ENCODE measurements at places on chromosomes 13 and 19. TPM values are rescaled to one million over a fixed set of nuclear protein-coding genes. Genes with fewer than 3 reads are reported as not detected.

The ACTL9 gene
- not detected for total RNA-seq

The RUBCNL gene
- 3.6 TPM for total RNA-seq

The ZNF534 gene
- total RNA-seq, result 0.42 TPM

The MCEMP1 gene
- total RNA-seq, result 0.34 TPM

The OR10H1 gene
- not detected for total RNA-seq

The GPR12 gene
- 0.11 TPM for total RNA-seq

The KLK4 gene
- not detected for total RNA-seq

The RNF17 gene
- not detected for total RNA-seq

- no peak overlapping the region for H3K4me3 ChIP-seq
- no peaks in the 10 kb centered on the region for H3K36me3 ChIP-seq
- H3K4me1 ChIP-seq, result no peaks in the 10 kb centered on the region
- DNase-seq, result no peak
- H3K27me3 ChIP-seq, result no peaks in the 10 kb centered on the region
Observed at GRCh38 chr13:67395577-67395976, 165.4 kb upstream of the PCDH9 start.

DNA sequence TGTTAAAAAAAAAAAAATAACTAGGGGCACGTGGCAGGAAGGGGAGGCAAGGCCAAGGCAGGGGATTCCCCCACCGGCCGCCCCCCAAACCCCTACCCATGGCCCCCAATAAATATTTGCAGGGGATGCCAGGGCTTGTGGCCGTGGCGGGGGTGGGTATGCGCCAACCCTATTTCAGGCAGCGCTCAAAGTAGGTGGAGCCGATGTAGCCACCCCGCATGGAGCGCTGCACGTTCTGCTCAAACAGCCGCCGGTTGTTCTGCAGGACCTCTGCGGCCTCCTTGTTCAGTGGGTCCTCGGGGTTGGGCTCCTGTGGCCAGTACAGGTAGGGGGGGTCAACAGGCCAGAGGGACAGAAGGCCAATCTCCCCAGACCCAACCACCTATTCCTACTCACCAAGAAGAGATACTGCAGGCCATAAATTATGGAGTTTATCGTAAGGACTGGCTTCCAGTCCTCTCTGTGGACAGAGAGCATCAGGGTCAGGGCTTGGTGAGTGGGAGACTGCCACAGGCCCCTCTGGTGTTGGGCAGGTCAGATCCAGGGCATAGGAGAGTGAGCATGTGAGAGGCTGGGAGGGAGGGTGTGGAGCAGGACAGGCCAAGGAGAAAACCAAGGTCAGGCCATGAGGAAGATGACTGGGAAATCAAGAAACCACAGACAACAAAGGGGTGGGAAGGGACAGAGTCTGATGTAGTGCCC lies 1.2 kb upstream of the CHMP2A start:
- H3K27me3 ChIP-seq, result no peaks in the 10 kb centered on the region
- peaks cover 39% of the 10 kb centered on the region for H3K36me3 ChIP-seq
- no peak for DNase-seq
- peak overlapping the region; percentile 89 for H3K4me3 ChIP-seq
- H3K27ac ChIP-seq, result peak overlapping the region; percentile 96

DNA sequence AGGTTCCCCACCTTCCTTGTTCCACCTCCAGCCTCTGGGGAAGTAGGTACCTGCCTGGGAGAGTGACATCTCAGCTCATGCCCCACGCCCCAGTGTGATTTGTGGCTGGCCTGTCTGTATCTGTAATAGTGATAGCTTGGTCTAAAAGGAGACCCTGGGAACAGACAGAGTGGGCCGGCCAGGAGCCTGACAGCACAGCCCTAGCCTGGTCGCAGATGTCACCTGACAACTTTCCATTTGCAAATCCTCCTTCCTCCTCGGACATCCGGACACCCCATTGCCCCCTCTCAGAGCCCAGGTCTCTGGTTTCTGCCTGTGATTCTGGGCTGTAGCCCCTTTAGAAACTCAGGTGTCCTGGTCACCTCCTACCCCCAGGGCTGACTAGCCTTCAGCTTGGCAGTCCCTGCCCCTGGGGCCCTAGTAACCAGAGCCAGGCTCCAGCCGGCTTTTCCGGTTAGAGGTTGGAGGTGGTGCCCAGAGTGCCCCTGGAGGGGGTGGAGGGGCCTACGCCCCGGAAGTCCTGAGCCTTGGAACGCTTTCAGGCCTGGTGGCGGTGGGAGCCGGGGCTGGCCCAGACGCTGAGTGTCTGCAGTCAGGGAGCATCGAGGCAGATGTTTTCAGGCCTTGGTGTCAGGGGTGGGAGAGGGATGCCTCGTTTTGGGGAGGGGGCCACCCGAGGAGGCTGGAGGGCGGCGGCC lies 6.5 kb downstream of the LRRC8E start:
- H3K36me3 ChIP-seq, result no peaks in the 10 kb centered on the region
- H3K27ac ChIP-seq, result no peak overlapping the region
- no peak for DNase-seq
- H3K4me1 ChIP-seq, result no peaks in the 10 kb centered on the region
- H3K4me3 ChIP-seq, result no peak overlapping the region

GRCh38 chr19:42330241-42330711 lies 4.8 kb downstream of the MEGF8 start:
- H3K4me3 ChIP-seq, result no peak overlapping the region
- H3K4me1 ChIP-seq, result peaks cover 28% of the 10 kb centered on the region
- no peak overlapping the region for H3K27ac ChIP-seq
- no peaks in the 10 kb centered on the region for H3K27me3 ChIP-seq
- no peak for DNase-seq
- H3K36me3 ChIP-seq, result no peaks in the 10 kb centered on the region

DNA sequence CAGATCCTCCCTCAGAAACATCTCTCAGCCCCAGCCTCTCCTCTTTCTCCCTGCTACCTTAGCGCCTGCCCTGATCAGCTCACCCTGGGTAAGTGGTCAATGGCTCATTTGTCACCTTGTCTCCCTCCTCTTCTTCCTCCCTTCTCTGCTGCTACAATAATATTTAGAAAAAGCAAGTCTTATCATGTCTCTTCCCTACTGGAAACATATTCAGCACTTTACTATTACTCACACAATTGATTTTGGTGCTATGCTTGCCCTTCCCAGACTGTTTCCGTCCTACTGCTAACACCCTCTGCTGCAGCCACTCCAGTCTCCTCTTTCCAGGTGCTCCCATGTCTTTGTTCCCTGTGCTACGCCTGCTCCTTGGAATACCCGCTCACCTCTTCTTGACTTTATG lies 35.8 kb downstream of the ESD start:
- peaks cover 5% of the 10 kb centered on the region for H3K4me1 ChIP-seq
- H3K36me3 ChIP-seq, result no peaks in the 10 kb centered on the region
- DNase-seq, result no peak
- no peaks in the 10 kb centered on the region for H3K27me3 ChIP-seq
- H3K4me3 ChIP-seq, result no peak overlapping the region

DNA sequence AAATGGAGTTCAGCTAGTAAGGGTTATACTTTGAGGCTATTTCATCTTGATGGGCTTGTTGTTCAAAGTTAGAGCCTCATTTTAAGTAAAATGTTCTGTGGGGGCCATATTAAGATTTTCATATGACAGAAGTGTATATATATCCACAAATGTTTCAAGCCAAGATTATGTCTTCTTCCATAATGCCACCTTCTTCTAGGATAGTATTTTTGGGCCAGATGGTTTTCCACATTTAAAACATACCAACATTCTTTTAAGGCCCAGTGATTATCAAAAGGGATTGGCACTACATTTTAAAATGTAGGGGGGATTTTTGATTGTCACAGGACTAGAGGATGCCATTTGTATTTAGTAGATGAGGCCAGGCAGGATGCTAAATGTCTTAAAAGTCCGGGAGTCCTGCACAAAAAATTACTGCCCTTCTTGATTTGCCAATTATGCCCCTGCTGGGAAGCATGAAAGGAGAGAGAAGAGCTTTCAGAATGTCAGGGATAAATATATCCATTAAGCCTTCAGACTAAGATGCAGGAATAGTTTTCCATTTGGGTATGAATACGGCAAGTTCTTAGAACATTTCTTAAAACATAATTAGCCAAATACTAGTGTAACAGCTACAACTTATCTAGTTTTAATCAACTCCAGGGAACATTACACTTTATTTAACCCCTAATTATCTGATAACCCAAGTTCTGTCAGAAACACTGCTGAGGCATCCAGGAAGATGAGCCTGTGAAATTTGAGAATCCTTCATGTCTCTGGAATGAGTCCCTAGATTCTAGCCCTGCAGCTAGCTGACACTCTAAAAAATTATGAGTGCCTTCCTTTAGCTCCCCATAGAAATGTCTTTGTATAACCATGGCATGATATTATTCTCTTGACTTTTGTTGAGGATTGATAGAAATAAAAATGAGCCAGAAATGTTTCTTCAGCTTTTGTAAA lies 34.0 kb downstream of the ITM2B start:
- no peak overlapping the region for H3K27ac ChIP-seq
- no peak for DNase-seq
- H3K4me3 ChIP-seq, result no peak overlapping the region
- H3K27me3 ChIP-seq, result no peaks in the 10 kb centered on the region

GRCh38 chr19:57088133-57088532 lies 31.7 kb upstream of the USP29 start:
- no peaks in the 10 kb centered on the region for H3K4me1 ChIP-seq
- H3K4me3 ChIP-seq, result no peak overlapping the region
- no peaks in the 10 kb centered on the region for H3K27me3 ChIP-seq
- H3K27ac ChIP-seq, result no peak overlapping the region

DNA sequence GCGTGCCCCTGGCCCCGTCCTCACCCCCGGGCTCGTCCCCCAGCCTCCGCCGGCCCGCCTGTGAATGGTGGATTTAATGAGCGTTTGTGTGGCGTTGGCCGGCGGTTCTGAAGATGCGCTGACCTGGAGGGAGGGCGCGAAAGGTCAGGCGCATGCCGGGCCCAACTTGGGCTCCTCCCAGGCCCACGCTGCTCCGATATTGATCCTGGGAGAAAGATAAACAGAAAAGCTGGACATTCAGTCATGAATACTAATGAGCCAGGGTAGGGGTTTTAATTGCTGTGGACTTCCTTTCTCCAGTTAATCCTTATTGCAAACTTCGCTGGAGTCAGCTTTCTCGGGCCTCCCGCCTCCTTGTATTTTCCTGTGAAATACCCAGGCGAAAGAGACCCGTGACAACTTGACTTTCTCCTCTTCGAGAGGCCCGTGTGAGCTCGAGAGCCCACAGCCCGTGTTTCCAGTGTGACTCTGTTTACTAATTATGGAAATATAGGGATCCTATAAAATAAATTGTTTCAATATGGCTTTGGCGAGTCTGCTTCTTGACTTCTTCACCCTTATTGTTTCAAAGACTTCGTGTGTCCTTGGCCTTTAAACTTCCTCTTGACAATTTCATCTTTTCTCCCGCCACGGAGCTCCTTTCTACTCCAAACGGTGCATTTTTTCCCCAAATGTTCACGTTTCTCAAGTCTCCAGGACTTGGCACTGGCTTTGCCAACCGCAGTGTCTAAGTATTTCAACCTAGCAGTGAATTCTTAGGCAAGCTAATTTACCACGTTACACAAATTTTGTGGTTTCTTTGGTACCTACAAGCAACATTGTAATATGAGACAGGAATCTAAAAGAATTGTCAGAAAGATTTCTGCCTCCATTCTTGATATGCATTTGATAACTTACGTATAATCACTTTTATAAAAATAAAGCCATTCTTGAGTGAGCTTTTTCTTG lies 10.5 kb downstream of the ZIC2 start:
- DNase-seq, result no peak
- H3K27ac ChIP-seq, result no peak overlapping the region
- peaks cover 100% of the 10 kb centered on the region for H3K27me3 ChIP-seq
- H3K4me3 ChIP-seq, result no peak overlapping the region
- peaks cover 33% of the 10 kb centered on the region for H3K4me1 ChIP-seq

DNA sequence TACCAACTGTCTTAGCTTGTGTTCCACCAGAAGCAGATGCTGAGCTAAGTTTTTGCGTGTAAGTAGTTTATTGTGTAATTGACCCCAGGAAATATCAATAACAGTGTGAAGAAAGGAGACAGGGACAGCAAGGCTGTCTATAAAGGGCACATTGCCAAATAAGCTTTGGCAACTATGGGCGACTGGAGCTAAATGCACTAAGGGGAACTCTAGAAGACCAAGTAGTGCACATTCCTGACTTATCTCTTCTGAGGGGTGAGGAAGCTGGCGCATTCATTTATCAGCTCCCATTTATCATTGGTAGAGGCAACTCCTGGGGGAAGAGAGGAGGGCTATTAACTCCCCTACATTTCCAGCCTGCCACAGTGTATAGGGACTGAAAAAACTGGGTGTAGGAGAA lies 135.0 kb downstream of the DLEU7 start:
- no peaks in the 10 kb centered on the region for H3K27me3 ChIP-seq
- H3K27ac ChIP-seq, result no peak overlapping the region
- H3K36me3 ChIP-seq, result no peaks in the 10 kb centered on the region
- DNase-seq, result no peak
- H3K4me1 ChIP-seq, result no peaks in the 10 kb centered on the region
- no peak overlapping the region for H3K4me3 ChIP-seq

GRCh38 chr19:45311621-45312020 lies 11.1 kb downstream of the CKM start:
- H3K27ac ChIP-seq, result no peak overlapping the region
- no peak for DNase-seq
- H3K27me3 ChIP-seq, result no peaks in the 10 kb centered on the region
- no peak overlapping the region for H3K4me3 ChIP-seq
- H3K36me3 ChIP-seq, result no peaks in the 10 kb centered on the region

GRCh38 chr19:15091918-15092753 lies 10.1 kb downstream of the OR1I1 start:
- peak overlapping the region; percentile 1 for H3K4me3 ChIP-seq
- H3K36me3 ChIP-seq, result no peaks in the 10 kb centered on the region
- H3K4me1 ChIP-seq, result peaks cover 9% of the 10 kb centered on the region
- DNase-seq, result no peak
- H3K27ac ChIP-seq, result no peak overlapping the region
- H3K27me3 ChIP-seq, result no peaks in the 10 kb centered on the region

- peak; percentile 37 for DNase-seq
- H3K27me3 ChIP-seq, result no peaks in the 10 kb centered on the region
- H3K27ac ChIP-seq, result no peak overlapping the region
- H3K4me1 ChIP-seq, result no peaks in the 10 kb centered on the region
- no peak overlapping the region for H3K4me3 ChIP-seq
- no peaks in the 10 kb centered on the region for H3K36me3 ChIP-seq
Observed at GRCh38 chr13:51858433-51859247, 3.1 kb upstream of the CCDC70 start.
